ENCODE measurements at places on chromosomes 5 and 9. TPM values are rescaled to one million over a fixed set of nuclear protein-coding genes. Genes with fewer than 3 reads are reported as not detected.

Gene MSANTD3
- 78.7 TPM for total RNA-seq

Gene PTGES
- total RNA-seq: 139 TPM

Gene PCDHB6
- total RNA-seq: 1.1 TPM

Gene SLC46A2
- not detected for total RNA-seq

Gene GFI1B
- total RNA-seq: not detected

Gene BHMT2
- total RNA-seq: not detected

Gene LCN15
- not detected for total RNA-seq

Gene SKIC3
- total RNA-seq: 21.0 TPM

Gene NSUN2
- total RNA-seq: 93.8 TPM

Gene POLR3G
- 14.7 TPM for total RNA-seq

Gene TMOD1
- total RNA-seq: 2.9 TPM

Gene SLC34A3
- total RNA-seq: not detected

Gene IL5
- not detected for total RNA-seq

Gene CYSRT1
- 2.7 TPM for total RNA-seq

Gene OTP
- 0.03 TPM for total RNA-seq

Gene TLX3
- not detected for total RNA-seq

Gene IL13
- total RNA-seq: not detected

Gene FOXI1
- not detected for total RNA-seq

Gene FAM81B
- not detected for total RNA-seq

Gene DAPK1
- total RNA-seq: 19.8 TPM

Gene P4HA2
- 37.2 TPM for total RNA-seq

Gene RLN2
- total RNA-seq: 0.34 TPM

Gene ZCCHC10
- 25.8 TPM for total RNA-seq

Gene CDKN2B-AS1
- not detected for total RNA-seq

Gene SPINK7
- total RNA-seq: not detected

Gene LRRC19
- total RNA-seq: not detected

Gene FRRS1L
- 0.18 TPM for total RNA-seq

Gene SEMA5A
- total RNA-seq: not detected

Gene SCGB3A2
- total RNA-seq: not detected

Gene NRG2
- total RNA-seq: 2.0 TPM

Gene PAIP2
- 109 TPM for total RNA-seq

Gene ELOVL7
- total RNA-seq: 14.3 TPM

Gene GPR150
- total RNA-seq: 0.18 TPM

Gene NUTM2G
- total RNA-seq: not detected

Gene ST8SIA4
- 0.43 TPM for total RNA-seq
